ENCODE measurements at places on chromosomes 4 and X.

DNA sequence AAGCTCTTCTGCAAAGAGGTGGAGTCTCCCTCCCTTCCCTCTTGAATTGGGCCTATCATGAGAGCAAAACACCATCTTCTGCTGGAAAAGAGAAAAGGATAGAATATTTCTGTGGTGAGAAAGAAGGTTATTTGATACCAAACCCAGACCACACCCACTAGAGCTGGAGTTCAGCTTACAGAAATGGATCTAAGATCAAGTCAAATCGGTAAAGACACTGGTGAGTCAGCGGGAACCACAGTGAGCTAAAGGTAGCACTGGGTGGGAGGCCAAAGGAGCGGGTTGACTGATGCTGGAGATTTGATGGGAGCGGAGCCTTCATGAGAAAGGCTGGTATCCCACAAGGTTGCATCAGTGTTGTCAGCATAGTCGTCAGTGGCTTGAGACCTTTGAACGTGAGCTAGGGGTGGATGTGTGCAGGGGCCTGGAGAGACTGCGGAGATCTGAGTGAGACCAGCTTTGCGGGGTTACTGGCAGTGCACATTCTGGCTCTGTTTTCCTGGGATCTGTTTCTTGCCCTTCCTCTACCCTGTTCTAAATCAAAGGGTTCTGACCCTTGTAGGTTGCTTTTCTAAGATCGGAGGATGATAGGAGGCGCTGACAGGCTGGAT lies 106.4 kb upstream of the SCOC start:
- no peak for DNase-seq

DNA sequence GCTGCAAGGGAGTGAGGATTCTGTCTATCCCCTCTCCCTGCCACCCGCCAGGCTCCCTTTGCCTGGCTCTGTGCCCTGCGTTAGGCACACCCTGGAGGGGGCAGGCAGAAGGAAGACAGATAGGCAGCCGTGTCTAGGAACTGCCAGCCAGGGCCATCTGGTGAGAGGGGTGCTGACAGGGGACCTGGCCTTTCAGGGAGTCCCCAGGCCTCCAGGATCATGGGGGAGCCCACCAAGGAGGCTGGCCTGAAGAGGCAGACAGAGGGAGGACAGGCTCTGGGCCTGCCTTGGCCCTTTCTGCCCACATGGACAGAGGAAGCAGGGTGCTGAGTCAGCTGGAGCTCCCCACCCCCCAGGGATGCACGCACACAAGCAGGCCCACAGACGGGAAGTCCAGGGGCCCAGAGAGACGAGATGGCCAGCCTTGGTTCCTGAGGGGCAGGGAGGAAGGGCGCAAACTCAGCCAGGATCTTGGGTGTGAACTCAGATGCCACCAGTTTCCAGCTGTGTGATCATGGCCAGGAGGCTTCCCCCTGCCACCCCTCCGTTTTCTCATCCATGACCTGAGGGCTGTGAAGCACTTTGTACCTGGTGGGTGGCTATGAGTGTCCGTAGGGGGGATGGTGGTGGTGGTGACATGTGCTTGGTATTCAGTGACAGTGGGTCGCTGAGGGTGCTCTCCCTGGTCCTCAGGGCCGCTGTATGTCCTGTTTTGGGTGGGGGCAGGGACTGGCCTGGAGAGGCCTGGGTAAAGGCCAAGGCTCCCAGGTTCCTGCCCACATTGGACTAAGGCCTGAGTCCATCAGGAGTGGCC lies 1.8 kb downstream of the SH3BP2 start:
- peak; percentile 87 for DNase-seq

GRCh38 chr4:82043809-82044137 lies 330.0 kb downstream of the HNRNPD start:
- DNase-seq, result no peak

- no peak for DNase-seq
Measured at GRCh38 chrX:108558217-108558616, 118.6 kb downstream of the COL4A5 start.

DNA sequence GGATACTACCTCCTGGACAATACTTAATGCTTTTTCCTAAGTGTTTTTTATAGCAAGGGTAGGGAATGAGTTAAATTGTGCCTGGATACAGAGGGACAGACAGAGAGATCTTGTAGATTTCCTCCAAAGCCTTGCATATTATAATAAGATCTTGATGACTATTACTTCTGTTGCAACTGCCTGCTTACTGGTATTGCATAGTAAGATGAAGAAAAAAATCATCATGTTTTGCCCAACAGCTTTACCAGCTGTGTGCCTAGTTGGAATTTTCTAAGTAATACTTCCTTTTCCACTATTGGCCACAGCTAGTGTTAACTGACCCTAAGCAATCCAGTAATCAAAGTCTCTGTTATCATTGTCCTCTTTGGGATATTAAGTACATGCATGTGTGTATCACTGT lies 139.0 kb downstream of the DCK start:
- no peak for DNase-seq

- DNase-seq, result no peak
Measured at GRCh38 chrX:5681159-5681558, 547.5 kb downstream of the NLGN4X start.

GRCh38 chrX:1248331-1249061 lies 20.1 kb upstream of the CSF2RA start:
- DNase-seq, result no peak

DNA sequence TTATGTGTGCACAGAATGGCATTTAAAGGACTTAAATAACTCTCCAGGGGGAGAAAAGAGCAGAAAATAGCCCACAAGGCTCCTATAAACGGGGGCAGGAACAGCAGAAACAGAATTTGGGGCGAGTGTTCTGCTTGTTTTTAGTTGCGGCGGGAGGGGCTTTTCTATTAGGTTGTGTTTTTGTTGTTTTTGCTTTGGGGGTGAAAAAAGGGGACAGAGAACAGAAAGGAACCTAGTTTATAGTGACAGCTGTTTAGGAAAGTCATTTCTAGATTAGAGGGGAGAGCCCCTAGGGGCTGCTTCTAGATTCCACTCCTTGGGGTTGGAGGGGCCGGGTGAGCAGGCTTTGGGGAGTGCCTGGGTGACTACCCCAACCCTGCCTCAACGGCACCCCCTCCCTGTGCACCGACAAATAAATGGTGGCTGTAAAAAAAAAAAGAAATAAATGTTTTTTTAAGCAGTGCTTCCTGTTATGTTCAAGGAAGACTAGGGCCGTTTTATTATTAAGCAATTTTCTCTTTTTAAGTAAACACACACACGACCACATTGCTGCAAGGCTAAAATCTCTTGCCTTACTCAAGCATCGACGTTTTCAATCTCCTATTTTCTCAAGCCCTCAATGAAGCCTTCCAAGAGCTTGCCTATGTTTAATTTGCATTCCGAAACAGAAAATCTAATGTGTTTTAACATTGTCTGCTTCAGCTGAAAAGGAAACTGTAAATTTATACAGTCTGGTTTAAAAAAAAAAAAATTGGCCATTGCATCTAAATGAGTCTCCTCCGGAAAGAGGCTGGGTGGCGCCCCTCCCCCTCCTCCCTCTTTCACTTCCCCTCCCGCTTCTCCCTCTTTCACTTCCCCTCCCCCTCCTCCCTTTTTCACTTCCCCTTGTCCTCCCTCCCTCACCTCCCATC lies 123.3 kb upstream of the TBL1X start:
- no peak for DNase-seq

DNA sequence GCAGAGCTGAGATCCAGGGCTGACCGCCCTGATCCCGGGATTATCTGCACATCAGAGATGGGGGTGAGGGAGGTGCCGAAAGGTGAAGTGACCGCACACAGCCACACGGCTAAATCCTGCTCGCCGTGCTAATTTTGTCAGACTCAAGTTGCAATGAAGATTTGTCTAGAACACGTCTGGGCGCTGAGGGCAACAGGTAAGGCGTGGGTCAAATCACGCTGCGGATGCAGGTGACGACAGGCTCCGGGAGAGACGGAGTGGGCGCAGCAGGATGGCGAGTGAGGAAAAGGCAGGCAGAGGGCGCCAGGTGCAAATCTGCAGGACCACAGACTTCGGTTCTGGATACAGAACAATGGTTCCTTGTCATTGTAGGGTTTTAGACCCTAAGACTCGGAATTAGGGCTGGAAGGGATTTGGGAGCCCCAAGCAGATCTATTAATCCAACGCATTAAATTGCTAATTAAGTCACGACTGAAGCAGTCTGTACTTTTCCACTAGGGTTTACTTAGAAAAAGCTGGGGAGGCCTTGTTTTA lies 1.9 kb upstream of the TBC1D14 start:
- DNase-seq, result no peak

- DNase-seq, result no peak
Measured at GRCh38 chr4:161121451-161121850, 1042.3 kb downstream of the FSTL5 start.

- DNase-seq, result no peak
Measured at GRCh38 chrX:139931646-139932072, 1.2 kb downstream of the ATP11C start.

DNA sequence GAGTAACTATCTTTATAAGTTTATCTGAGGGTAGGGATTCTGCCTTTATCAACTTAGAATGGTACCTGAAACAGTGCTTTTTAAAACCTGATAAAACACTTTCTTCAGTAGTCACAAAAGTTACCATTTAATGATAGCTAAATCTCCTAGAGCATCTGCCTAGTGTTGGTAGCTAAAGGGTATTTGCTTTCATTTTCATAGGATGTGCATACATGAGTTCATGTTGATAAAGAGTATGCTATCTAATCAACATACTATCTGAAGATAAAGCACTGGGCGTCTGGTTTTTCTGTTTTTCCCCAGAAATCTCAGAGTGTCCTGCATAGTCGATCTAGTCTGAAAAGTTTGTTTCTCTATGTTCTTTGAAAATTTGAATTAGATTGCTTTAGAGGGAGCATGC lies 75.1 kb downstream of the ADGRL3 start:
- no peak for DNase-seq

DNA sequence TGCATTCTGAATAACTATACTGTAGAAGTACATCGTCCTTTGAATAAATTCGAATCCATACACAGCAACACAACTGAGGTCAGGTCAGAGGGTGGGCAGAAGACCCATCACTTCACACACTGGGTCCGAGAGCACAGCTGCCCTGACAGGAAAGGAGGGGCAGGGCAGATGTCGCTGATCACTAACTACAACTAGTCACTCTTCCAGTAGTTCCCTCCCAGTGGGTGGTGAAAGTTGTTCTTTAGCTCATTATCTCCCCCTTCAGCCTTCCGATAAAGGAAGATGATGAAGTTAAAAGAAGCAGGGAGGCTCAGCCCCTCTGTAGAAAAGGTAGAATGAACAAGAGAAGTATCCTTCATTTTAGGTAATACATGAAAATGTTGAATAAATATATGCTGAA lies 278.9 kb downstream of the INPP4B start:
- no peak for DNase-seq

DNA sequence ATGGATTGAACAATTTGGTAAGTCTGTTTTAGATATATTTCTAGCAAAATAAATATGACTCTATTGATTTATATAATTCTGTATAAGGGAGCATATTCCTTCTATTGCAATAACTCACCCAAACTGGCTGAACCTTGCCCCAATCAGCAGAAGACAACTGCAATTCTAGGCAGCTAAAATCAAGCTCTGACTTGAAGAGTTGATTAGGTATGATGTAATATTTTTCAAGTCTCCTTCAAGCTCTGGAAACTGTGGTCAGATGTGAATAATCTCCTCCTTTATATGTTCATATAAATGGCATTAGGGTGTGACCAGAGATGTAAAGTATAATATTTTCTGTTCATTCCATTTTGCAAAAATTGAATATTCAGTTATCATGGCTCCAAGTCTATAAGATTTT lies 8.2 kb downstream of the RASSF6 start:
- DNase-seq, result no peak

DNA sequence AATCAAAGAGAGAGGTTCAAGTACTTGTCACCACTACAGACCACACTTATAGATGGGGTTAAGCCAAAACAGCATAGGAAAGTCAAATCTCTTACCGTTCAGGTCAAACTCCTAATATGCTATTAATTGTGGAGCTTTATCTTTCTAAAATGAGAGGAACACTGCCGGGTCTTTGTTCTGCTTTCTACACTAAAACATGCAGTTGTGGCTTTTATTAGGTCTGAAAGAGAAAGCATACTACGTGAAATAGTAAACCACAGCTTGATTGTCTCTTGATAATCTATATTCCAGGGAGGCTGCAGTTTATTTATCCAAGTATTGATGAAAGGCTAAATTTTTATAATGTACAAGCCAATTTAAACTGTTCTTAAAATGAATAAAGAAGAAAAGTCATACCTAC lies 12.3 kb upstream of the INPP4B start:
- no peak for DNase-seq

GRCh38 chr4:14874990-14875389 lies 127.3 kb upstream of the CPEB2 start:
- no peak for DNase-seq

DNA sequence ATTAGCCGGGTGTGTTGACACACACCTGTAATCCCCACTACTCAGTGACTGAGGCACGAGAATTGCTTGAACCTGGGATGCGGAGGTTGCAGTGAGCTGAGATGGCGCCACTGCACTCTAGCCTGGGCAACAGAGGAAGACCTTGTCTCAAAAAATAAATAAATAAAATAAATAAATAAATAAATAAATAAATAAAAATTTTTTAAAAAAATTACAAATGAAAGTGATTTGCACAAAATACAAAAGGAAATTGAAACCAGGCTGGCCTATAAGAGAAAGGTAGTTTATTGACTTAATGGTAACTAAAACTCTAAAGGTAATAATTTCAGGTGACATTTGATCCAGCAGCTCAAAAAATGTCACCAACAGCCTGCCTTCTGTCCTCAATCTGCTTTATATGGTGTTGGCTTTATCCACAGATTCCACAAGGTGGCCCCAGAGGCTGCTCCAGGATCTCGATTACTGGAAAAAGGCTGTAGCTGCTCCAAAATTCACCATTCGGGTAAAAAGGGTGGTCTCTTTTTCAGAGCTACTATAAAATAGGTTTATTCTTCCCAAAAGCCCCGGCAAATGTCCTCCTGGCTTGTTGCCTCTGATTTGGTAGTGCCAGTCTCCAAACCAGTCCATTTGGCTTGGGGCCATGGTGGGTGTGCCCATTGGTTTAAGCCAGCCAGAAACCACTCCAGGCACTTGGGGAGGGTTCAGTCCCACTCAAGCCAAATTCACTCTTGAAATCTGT lies 61.4 kb upstream of the TRIM2 start:
- peak; percentile 48 for DNase-seq

GRCh38 chrX:75086731-75087195 lies 69.3 kb downstream of the ABCB7 start:
- no peak for DNase-seq

DNA sequence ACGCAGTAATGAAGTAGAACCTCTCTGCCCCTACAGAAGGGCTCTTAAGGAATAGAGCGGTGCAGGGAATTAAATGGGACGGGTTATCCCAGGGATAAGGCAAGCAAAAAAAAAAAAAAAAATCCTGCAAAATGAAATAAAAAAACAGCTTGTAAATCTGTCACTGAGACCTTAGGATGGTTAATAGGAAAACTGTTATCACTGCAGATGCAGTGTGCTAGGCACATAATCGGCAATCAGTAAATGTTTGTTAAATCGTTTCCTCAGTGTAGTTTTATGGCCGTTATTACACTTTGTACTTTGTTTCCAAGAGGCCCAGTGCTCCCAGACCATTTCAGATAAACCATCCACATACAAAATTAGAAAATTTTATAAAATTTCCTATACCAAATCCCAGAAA lies 1.0 kb downstream of the HNRNPH2 start:
- DNase-seq, result no peak

All from RCC 7860 (cell line).